ENCODE measurements at places on chromosomes 1 and 21. TPM values are rescaled to one million over a fixed set of nuclear protein-coding genes. Genes with fewer than 3 reads are reported as not detected.

DNA sequence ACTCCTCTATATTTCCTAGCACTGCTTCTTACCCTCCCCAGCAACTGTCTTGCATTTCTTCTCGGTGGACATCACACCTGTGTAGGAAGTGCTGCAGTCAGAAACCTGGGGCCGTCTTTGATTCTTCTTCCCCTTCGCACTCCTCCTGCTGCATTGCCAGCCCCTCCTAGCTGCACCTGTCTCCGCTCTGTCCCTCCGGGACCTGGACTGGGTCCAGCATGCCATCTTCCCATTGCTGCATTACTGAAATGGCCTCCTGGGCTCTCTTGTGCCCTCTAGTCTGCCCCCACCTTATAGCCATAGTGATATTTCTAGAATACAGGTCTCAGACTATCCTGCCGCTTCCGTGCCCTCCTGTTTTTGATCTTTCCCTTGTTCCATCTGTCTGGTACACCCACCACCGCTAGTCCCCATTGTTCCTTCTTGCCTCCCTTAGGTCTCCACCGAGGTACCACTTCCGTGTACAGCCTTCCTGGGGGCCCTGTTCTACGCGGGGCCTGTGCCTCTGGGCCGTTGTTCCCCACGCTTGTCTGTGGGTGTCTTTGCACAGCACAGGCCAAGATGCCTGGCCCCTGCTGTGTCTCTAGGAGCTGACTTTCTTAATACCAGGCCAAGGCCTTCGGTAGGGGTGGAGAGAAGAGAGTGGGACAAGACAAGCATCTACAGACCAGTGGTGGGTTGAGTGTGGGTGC lies 107.6 kb downstream of the GALNT2 start:
- H3K4me3 ChIP-seq = no peak overlapping the region
- peaks cover 41% of the 10 kb centered on the region for H3K4me1 ChIP-seq
- no peaks in the 10 kb centered on the region for H3K27me3 ChIP-seq

DNA sequence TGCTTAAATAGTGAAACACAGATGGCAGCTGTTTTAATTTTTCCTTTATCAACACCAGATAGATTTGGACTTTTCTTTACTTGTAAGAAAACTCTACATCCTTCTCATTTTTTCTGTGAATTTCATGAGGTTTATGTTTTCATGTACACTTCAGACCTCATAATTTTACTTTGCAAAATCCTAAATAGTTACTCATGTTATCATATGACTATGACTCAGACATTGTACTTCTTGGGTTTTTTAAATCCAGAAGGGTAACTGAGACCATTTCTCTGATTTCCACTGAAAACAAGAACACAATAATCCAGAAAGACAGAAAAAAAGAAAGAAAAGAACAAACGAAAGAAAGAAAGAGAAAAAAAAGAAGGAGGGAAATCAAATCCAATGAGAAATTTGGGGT lies 1021.6 kb downstream of the NCAM2 start:
- no peak overlapping the region for H3K27ac ChIP-seq
- no peak overlapping the region for H3K4me3 ChIP-seq
- H3K36me3 ChIP-seq = no peaks in the 10 kb centered on the region

GRCh38 chr1:8121261-8122159 lies 95.4 kb upstream of the ERRFI1 start:
- peak; percentile 19 for DNase-seq
- H3K27me3 ChIP-seq = peaks cover 21% of the 10 kb centered on the region
- no peaks in the 10 kb centered on the region for H3K36me3 ChIP-seq

Gene FAM72C
- 21.4 TPM for total RNA-seq

Gene PTGFR
- not detected for total RNA-seq

Gene NME7
- total RNA-seq = 15.3 TPM

Measured in activated CD8-positive, alpha-beta T cell treated with anti-CD3 and anti-CD28 coated beads for 36 hours (primary cell).